ENCODE measurements at places on chromosomes 2 and 18.

GRCh38 chr2:199962203-199962602 is 6.8 kb downstream of the MAIP1 start:
- no peak for DNase-seq

- no peak for DNase-seq
Measured at GRCh38 chr2:178404368-178404767, 46.6 kb downstream of the PRKRA start.

- DNase-seq: no peak
Measured at GRCh38 chr2:10007435-10007834, 35.9 kb upstream of the KLF11 start.

- no peak for DNase-seq
Measured at GRCh38 chr2:86793752-86794151, 3.0 kb upstream of the CD8A start.

- no peak for DNase-seq
Measured at GRCh38 chr2:47064106-47064505, 91.0 kb downstream of the STPG4 start.

DNA sequence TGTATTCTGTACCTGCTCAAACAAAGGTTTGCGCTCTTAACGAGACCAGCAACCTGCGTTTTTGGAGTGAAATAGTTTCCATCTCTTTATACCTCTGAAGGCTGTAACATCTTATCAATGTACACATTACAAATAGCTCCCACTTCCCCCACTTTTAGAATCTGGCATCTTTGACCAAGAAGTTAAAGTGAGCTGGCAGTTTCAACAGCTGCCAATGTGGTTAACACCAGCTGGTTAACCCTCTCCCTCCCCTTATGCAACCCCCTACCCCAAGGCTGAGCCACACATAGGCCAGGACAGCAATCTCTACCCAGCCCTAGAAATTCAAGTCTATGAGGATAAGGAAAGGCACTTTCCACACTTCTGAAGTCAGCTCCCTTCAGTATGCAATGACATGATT is 2.2 kb upstream of the SERTAD2 start:
- no peak for DNase-seq

- no peak for DNase-seq
Measured at GRCh38 chr2:186612555-186613440, 22.9 kb downstream of the ITGAV start.

DNA sequence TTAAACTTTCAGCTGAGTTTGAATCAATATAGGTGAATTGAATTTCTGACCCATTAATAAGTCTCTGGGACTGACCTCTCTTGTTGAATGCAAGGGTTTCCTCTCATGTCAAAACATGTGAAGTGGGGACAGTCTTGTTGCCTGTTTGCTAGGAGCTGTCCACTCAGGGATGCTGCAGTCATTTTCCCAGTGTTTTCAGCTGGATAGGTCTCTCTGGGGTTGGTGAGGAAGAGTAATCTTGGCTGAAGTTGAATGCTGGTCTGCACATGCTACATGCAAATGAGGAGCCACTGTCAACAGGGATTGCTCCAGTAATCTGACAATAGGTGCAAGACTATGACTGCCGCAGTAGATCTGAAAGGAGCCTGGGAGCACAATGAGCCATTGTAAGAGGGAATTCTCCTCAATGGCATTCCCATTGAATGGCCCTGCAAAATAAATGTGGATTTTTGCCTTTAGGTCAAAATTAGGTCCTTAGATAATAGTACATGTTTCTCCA is 34.1 kb upstream of the IL1RL1 start:
- no peak for DNase-seq

DNA sequence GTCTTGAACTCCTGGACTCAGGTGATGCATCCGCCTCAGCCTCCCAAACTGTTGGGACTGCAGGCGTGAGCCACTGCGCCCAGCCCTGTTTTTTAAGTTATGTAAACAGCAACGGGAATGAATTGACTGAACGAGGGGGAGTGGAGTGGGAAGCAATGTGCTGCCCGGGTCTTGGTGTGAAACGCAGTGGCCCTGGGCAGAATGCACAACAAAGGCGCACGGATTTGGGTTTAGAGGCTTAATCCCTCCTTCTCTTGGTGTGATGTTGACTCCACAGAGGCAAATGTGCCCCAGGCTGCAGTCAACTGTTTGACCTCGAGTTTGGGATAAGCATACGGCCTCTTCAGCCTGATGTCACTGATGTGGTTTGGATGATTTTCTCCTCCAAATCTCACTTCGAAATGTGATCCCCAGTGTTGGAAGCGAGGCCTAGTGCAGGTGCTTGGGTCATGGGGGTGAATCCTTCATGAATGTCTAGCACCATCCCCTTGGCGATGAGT is 97.4 kb downstream of the AGAP1 start:
- no peak for DNase-seq

- DNase-seq: no peak
Measured at GRCh38 chr18:2573408-2573807, 2.1 kb downstream of the NDC80 start.

GRCh38 chr2:232518844-232519243 is 1.3 kb upstream of the PRSS56 start:
- DNase-seq: no peak

DNA sequence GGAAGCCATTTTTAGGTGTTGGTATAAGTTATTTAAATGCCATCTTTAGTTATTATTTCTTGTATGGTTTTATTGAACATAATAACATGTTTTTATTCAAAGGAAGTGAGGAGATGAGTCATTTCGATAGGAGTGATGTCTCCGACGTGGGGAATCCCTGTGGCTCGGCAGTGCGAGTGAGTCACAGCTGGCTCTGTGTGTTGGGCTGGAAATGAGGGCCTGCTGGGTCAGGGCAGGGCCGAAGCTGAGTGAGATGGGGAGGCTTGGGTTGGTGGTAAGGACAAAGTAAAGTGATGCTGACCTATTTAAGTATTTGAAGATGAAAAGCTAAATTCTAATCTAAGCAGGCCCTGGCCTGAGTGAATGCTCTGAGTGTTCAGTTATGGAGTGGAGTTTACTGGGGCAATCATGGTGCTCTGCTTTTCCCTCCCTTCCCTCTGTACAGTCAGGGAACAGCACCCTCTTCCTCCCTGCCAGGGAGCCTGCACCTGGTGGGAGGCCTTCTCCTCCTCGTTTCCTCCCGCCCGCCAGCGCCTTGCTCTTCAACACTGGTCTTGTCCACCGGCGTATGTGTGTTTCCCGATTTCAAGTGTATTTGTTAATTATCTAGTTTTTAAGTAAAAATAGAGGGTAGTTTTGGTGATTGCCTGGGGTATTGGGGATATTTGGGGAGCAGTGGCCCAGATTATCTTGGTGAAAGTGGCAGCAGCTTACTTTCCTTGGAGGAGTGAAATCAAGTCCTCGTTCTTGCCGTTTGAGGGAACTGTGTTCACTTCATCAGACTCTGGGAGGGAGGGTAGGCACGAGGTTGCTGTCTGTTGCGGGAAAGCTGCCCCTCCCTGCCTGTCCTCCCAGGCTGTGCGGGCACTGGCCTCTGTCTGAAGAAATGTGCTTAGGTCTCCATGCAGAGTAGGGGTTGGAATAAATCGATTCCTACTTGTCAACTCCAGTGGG is 157.0 kb downstream of the LDLRAD4 start:
- DNase-seq: peak; percentile 66
